ENCODE measurements at places on chromosomes 2 and 18. TPM values are rescaled to one million over a fixed set of nuclear protein-coding genes. Genes with fewer than 3 reads are reported as not detected.

FBLN7 gene
- total RNA-seq, result 0.20 TPM

RAPGEF4 gene
- total RNA-seq, result 8.7 TPM

GCFC2 gene
- 12.9 TPM for total RNA-seq

ZBTB7C gene
- total RNA-seq, result 10.6 TPM

MATN3 gene
- total RNA-seq, result 0.32 TPM

SPHKAP gene
- 0.71 TPM for total RNA-seq

BUB1 gene
- 10.0 TPM for total RNA-seq

UGT1A3 gene
- not detected for total RNA-seq

ACTG2 gene
- not detected for total RNA-seq

LIPG gene
- 10.2 TPM for total RNA-seq

MC5R gene
- not detected for total RNA-seq

DAW1 gene
- not detected for total RNA-seq

MAP3K19 gene
- not detected for total RNA-seq

KCNIP3 gene
- total RNA-seq, result 7.3 TPM

L3MBTL4 gene
- 0.32 TPM for total RNA-seq

CYP1B1 gene
- 3.4 TPM for total RNA-seq

SERPINB12 gene
- total RNA-seq, result not detected

HEATR5B gene
- 33.5 TPM for total RNA-seq

BIRC6 gene
- 124 TPM for total RNA-seq

TLX2 gene
- 21.2 TPM for total RNA-seq

TAF4B gene
- 1.4 TPM for total RNA-seq

AQP4 gene
- total RNA-seq, result not detected

All from glutamatergic neuron (in vitro differentiated cells).